ENCODE measurements at places on chromosomes 13 and 19. TPM values are rescaled to one million over a fixed set of nuclear protein-coding genes. Genes with fewer than 3 reads are reported as not detected.

Gene NLRP11
- 0.86 TPM for total RNA-seq

Gene ZNF284
- total RNA-seq = not detected

Gene GNG7
- 11.3 TPM for total RNA-seq

Gene ZNF799
- total RNA-seq = 3.6 TPM

Gene TMEM91
- total RNA-seq = 4.4 TPM

Gene UNC13A
- total RNA-seq = 29.0 TPM

Gene ADAMTSL5
- total RNA-seq = 24.0 TPM

Gene COL4A2
- total RNA-seq = 1.6 TPM

Gene MVB12A
- 91.7 TPM for total RNA-seq

Gene PLEKHA4
- 20.4 TPM for total RNA-seq

Gene OR10H1
- total RNA-seq = 0.17 TPM

Gene LRRC63
- total RNA-seq = not detected

Gene DOCK6
- 82.4 TPM for total RNA-seq

Gene CDX2
- 12.5 TPM for total RNA-seq

Gene IGFL3
- total RNA-seq = not detected

Gene NTF4
- total RNA-seq = 1.7 TPM

Gene ZNF791
- total RNA-seq = 21.2 TPM

Gene MCOLN1
- 19.1 TPM for total RNA-seq

Gene ATP8B3
- total RNA-seq = 17.0 TPM

Gene VRK3
- 44.0 TPM for total RNA-seq

Gene ZNF726
- total RNA-seq = not detected

Gene CD37
- total RNA-seq = 0.76 TPM

Gene ELSPBP1
- not detected for total RNA-seq

Gene ZNF699
- 7.8 TPM for total RNA-seq

Gene IGFL2
- total RNA-seq = not detected

Gene SLITRK6
- total RNA-seq = not detected

Gene CRX
- total RNA-seq = not detected

Gene NFIX
- 34.8 TPM for total RNA-seq

Gene ANKLE1
- 14.8 TPM for total RNA-seq

All from HCT116 (cell line).